ENCODE measurements at places on chromosomes 3 and 15. TPM values are rescaled to one million over a fixed set of nuclear protein-coding genes. Genes with fewer than 3 reads are reported as not detected.
A peak's percentile ranks its signal among the peaks of the same experiment; 100 is the strongest.

SLC28A1 gene
- not detected for total RNA-seq

RPUSD2 gene
- 12.7 TPM for total RNA-seq

CGNL1 gene
- 6.9 TPM for total RNA-seq

POPDC2 gene
- total RNA-seq, result 0.40 TPM

CNTN4 gene
- 1.0 TPM for total RNA-seq

A4GNT gene
- not detected for total RNA-seq

ISL2 gene
- total RNA-seq, result 0.05 TPM

IP6K1 gene
- 78.5 TPM for total RNA-seq

MEGF11 gene
- total RNA-seq, result 6.2 TPM

OSTN gene
- not detected for total RNA-seq

DNA sequence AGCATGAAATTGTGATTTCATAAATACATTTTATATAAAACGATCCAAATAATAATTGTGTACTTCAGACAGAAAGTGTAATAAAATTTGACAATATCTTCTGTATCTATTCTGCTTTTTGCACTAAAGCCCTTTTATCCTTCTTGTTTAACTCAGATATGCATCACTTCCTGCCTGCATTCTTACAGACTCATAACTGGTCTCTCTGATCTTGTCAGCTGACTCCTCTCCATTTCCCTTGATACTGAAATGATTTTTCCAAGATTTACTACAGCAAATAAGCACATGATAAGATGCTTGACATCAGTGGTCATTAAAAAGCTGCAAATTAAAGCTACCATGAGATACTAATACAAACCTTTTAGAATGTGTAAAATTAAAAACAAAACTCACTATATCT lies 25.3 kb upstream of the SI start:
- no peak for DNase-seq

DNA sequence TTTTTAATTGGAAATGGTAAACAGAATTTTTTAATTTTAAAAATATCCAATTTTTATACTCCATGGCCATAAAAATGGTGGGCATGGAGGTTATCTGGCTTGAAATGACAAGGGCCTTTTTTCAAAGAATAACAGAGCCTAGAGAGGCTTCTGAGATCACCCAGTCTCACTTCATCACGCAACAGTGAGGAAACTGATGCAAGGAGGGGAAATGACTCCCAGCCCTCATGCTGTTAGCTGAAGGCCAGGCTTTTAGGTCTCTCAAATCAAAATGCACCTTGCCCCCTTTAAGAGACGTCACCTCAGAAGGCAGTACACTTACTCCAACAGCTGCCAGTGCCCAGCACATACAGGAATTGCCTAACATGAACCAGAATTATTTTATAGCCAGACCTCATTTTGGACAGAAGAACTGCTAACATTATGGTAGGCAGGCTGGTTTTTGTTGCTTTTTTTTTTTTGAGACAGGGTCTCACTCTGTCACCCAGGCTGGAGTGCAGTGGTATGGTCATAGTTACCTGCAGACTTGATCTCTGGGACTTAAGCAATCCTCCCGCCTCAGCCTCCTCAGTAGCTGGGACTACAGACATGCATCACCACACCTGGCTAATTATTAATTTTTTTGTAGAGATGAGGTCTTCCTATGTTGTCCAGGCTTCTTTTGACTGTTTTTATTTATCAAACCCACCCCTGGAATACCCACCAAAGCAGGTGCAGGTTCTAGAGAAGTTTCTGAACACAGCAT lies 9.1 kb downstream of the RAB43 start:
- peak; percentile 63 for DNase-seq

DNA sequence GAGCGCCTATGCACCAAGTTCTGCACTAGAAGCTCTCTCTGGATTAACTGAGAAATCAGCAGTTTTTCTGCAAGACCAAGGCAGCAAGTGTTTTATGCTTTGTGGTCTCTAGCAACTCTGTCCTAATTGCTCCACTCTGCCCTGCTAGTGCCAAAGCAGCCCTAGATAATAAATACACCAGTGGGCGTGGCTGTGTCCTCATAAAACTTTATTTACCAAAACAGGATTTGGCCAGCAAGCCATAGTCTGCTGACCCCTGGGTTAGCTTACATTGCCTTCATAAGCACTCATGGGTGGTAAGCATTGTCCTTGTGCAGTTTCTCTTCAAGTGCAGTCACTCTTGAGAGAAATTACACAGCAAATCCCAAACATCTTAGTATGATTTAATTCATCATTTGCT lies 30.7 kb upstream of the SLC24A5 start:
- peak; percentile 80 for DNase-seq

GRCh38 chr15:45117308-45118130 lies 3.4 kb downstream of the DUOXA2 start:
- DNase-seq, result no peak

GRCh38 chr15:33915571-33916407 lies 52.5 kb upstream of the CHRM5 start:
- DNase-seq, result peak; percentile 54

GRCh38 chr3:172107403-172107802 lies 68.0 kb downstream of the FNDC3B start:
- no peak for DNase-seq

DNA sequence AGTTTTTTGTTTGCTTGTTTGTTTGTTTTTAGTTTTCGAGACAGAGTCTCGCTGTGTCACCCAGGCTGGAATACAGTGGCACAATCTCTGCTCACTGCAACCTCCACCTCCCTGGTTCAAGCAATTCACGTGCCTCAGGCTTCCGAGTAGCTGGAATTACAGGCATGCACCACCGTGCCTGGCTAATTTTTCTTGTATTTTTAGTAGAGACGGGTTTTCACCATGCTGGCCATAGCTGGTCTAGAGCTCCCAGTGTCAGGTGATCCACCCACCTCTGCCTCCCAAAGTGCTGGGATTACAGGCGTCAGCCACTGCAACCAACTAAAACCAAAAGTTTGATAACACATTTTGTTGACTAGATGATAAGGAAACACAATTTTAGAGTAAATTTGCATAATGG lies 372.7 kb downstream of the FGF12 start:
- DNase-seq, result no peak

DNA sequence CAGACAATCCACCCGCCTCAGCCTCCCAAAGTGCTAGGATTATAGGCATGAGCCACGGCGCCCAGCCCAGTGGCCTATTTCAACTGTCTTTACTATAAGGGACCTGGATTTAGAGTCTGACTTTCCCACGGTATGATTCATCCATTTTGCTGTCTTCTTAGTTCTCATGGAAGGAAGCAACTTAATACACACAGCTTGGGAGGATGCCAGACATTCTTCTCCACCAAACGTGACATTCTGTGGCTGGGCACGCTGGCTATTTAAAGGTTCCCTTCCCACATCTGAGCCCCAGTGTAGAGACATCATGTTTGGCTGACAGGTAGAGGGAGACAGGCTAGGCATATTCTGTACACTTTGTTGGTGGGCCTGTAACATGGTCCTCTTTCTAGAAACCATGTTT lies 26.2 kb downstream of the FAM43A start:
- peak; percentile 99 for DNase-seq

DNA sequence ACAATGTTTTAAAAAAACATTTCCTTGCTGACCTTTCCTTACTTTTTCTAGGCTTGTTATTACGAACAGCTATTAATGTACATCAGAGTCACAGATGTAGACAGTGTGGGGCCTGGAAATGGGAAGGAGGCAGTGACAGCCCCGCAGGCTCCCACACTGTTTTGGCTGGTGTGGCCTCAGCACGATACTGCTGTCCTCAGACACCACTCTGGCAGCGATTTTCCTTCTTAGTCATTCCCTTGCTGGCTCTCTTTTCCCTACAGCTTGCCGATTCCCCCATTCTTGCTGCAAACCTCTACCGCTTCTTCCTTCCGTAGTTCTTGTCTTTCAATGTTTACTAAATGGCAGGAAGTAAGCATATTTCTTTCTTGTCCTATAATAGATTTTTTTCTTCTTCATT lies 113.1 kb downstream of the ABI3BP start:
- no peak for DNase-seq

DNA sequence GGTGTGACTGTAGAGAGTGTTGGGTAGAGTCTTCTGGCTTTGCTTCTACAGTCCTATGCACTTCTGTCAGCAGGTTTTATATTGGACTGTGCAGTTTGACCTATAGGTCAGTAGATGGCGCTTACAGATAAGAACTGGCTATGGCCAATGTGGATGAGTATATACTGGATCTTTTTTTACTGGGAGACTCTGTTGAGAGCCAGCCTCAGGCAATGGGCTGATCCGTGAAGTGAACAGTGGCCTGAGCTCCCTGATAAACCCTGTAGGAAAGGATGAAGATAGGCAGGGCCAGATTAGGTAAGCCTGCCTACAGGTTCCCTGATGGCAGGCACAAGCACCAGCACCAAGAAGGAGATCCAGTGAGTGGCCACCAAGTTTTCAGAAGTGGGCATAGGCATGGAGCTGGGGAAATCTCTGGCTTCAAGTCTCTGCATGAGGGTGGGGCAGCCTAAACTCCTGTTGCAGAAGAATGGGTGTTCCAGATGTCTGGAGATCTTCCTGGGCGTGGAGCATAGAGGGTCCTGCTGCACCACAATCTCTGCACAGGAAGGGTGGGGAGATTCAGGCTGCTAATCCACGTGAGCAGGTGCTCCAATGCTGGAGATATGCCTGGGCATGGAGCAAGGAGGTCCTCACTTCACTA lies 326.0 kb upstream of the SGO1 start:
- peak; percentile 63 for DNase-seq

GRCh38 chr15:67085818-67086636 lies 20.6 kb downstream of the SMAD3 start:
- peak; percentile 97 for DNase-seq

- DNase-seq, result no peak
These were observed 46.2 kb downstream of the CCDC12 start for GRCh38 chr3:46930166-46930944.

GRCh38 chr15:73935547-73935946 lies 9.3 kb downstream of the LOXL1 start:
- DNase-seq, result peak; percentile 32

GRCh38 chr3:12891985-12892839 lies 50.8 kb upstream of the RPL32 start:
- DNase-seq, result peak; percentile 65

DNA sequence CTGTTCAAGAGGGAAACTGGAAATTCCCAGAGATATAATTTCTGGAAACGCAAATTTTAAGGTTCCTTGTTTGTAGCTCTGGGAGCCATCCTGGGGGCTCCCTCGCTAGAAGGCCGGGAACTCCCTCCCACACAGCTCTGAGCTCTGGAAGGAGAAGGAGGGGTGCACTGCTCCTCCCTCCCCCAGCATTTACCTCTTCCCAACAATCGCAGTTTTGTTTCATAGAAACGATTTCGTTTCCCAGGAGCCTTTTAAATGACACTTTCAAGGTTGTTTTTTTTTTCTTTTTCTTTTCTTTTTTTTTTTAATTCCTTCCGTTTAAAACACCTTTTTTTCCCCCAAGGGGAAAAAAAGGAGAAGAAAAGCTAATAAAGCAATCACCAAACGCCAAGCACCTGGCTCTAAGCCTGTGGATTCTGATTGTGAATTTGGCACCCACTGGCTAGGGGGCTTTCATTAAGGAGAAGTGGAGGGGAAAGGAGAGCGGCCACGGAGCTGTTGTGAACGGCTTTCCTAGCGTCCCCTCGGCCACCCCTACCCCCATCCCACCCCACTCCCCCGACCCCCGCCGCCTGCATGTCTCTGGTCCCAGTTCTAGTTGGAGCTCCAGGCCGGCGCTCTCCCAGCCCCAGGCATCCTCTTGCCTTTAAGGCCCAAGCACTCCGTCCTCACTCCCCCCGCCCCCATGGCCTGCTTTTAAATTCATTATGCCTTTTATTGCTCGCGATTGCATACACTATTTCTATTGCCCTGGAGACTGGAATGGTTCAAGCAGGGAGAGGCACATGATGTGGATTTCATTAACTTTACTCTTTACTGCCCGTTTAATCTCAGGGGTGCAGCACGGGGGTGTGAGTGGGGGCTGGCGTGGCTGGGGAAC lies 13.6 kb upstream of the CCDC33 start:
- peak; percentile 40 for DNase-seq

DNA sequence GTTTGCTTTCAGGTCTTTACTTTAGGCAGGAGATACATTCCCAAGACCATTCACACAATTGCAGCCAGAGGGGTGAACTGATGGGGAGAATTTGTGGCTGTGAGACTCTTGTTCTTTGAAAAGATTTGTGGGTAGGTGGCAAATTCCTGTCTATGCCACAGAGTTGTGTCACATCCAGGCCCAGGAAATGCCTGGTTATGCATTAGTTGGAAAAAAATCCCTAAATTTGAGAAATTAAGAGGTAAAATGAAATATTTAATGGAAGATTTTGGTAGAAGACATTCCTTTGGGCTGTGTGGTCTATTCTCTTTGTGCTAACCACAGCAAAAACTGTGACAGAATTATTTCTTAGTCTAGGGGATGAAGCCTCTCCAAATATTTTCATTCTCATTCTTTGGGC lies 28.8 kb downstream of the SAMMSON start:
- no peak for DNase-seq

- DNase-seq, result peak; percentile 41
These were observed 801 bp upstream of the CDAN1 start for GRCh38 chr15:42737529-42738328.

DNA sequence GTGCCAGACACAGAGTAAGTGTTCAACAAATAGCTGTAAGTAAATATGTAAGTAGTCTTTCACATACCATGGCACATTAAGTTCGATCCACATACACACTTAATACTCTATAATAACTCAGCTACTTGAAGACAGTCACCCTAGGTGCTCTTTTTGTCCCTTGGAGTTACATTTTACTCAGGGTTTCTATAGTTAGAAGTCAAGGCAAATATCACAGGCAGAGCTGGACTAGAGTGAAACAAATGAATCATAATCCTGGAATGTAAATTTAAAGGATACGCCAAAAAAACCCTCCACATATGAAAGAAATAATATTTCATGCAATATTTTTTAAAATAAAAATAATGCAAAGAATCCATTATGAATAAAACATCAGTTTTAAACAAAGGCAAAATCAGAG lies 461.8 kb downstream of the MAGI1 start:
- DNase-seq, result no peak

- DNase-seq, result peak; percentile 91
These were observed 831.5 kb downstream of the ROBO2 start for GRCh38 chr3:77871436-77871835.

DNA sequence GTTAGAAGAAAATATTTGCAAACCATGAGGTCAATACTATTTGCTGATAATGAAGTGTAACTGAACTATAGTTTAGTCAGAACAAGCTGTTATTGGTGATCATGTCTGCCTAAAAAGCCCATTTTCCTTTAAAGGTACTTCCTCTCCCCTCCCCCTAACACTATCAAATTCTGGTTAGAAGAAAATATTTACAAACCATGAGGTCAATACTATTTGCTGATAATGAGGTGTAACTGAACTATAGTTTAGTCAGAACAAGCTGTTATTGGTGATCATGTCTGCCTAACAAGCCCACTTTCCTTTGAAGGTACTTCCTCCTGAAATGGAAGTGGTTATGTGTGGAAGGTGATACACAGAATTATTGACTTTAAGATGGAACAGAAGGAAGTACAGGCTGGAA lies 46.9 kb downstream of the PROS1 start:
- no peak for DNase-seq
